ENCODE measurements at places on chromosomes 7 and 10.
A peak's percentile ranks its signal among the peaks of the same experiment; 100 is the strongest.

GRCh38 chr7:83161186-83161585 is 1.5 kb downstream of the PCLO start:
- H3K27ac ChIP-seq: no peak overlapping the region
- no peaks in the 10 kb centered on the region for H3K36me3 ChIP-seq
- peaks cover 17% of the 10 kb centered on the region for H3K4me1 ChIP-seq

- H3K4me1 ChIP-seq: no peaks in the 10 kb centered on the region
- DNase-seq: no peak
- no peak overlapping the region for H3K27ac ChIP-seq
- H3K36me3 ChIP-seq: no peaks in the 10 kb centered on the region
- H3K27me3 ChIP-seq: no peaks in the 10 kb centered on the region
These were observed 12.7 kb upstream of the RHBDD2 start for GRCh38 chr7:75866114-75866488.

- DNase-seq: no peak
- no peak overlapping the region for H3K27ac ChIP-seq
- no peaks in the 10 kb centered on the region for H3K36me3 ChIP-seq
These were observed 27.8 kb downstream of the CAV1 start for GRCh38 chr7:116552602-116553001.

DNA sequence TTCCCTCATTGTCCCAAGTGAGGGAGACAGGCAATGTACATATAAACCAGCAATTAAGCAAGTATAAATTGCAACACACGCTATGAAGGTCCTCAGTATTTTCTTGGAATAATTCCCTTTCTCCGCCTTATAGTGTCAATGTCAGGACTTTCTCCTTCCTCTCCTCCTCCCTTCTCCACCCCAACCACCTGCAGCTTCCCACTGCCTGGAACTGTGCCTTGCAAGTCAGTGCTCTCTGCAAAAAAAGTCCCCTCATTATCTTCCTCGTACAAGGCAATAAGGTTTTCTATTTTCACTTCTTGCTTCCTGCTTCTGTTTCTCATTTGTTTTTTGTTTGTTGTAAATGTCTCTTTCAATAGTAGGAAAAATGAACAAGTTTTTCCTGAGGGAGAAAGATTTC is 111.7 kb downstream of the GPR26 start:
- no peak for DNase-seq
- peaks cover 35% of the 10 kb centered on the region for H3K27me3 ChIP-seq
- peaks cover 28% of the 10 kb centered on the region for H3K4me1 ChIP-seq
- H3K4me3 ChIP-seq: no peak overlapping the region
- H3K27ac ChIP-seq: no peak overlapping the region

DNA sequence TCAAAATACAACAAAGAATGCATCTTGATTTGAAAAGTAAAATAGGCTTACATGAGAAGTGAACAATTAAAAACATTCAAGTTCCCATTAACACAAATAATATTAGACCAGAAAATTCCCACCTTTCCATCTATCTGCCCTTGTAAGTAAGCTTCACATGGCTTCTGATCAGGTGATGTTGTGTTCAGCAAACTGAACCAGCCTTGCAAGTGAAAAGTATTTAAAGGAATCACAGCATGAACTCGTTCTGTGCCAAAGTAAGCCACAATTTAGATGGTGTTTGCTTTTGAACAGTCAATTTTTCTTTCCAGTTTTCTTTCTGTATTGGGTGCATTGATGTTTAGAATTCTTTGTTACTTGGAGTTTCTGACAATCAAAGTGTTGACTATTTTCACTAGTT is 347.9 kb downstream of the TNS3 start:
- no peak for DNase-seq
- no peaks in the 10 kb centered on the region for H3K27me3 ChIP-seq
- no peak overlapping the region for H3K4me3 ChIP-seq
- H3K27ac ChIP-seq: no peak overlapping the region
- no peaks in the 10 kb centered on the region for H3K36me3 ChIP-seq
- H3K4me1 ChIP-seq: no peaks in the 10 kb centered on the region

DNA sequence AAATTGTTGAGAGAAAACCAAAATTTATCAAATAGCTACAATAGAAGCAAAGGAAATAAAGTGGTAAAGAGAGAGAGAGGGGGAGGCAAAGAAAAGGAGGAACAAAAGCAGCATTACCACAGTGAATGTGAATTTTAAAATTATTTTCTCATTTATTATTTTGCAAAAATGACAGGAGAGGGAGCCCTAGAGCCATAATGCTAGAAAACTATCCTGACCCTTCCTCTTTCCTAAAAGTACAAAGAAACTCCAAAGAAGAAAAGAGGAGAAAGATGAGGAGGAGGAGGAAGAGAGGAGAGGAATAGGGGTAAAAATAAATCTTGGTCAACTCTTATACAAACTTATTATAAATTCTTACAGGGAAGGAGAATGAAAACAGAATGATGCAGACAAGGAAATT is 921.5 kb downstream of the NRG3 start:
- no peak overlapping the region for H3K27ac ChIP-seq
- DNase-seq: no peak
- H3K4me1 ChIP-seq: peaks cover 5% of the 10 kb centered on the region
- H3K36me3 ChIP-seq: no peaks in the 10 kb centered on the region
- no peaks in the 10 kb centered on the region for H3K27me3 ChIP-seq
- H3K4me3 ChIP-seq: no peak overlapping the region

GRCh38 chr7:46864716-46865115 is 717.2 kb downstream of the TNS3 start:
- H3K36me3 ChIP-seq: no peaks in the 10 kb centered on the region
- no peak overlapping the region for H3K4me3 ChIP-seq
- no peaks in the 10 kb centered on the region for H3K27me3 ChIP-seq

DNA sequence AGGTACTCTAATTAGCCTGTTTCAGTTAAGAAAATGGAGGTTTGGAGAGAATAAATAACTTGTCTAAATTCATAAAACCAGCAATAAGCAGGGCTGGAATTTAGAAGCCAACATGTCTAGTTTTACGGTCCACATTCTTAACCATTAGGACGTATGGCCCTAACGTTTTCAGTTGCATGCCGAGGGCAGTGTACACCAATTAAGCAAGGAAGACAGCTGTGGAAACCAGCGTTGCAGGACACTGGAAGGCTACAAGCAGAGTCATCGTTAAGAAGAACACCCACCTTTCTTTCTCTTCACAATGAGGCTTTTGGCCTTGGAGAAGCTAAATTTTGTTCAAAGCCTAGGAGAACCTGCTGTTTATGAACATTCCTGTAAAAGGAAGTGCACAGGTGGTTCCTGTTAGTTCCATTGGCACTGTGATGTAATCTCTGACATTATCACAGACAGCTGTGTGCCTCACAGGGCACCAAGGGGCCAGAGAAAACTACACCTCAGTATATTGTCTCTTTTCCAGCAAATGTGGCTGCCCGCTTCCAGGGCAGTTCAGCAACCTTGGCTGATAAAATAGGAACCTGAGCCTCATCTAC is 21.0 kb downstream of the MPP7 start:
- no peaks in the 10 kb centered on the region for H3K36me3 ChIP-seq
- H3K4me3 ChIP-seq: no peak overlapping the region
- no peak overlapping the region for H3K27ac ChIP-seq
- H3K4me1 ChIP-seq: peaks cover 8% of the 10 kb centered on the region

- H3K36me3 ChIP-seq: peaks cover 10% of the 10 kb centered on the region
- no peak for DNase-seq
- no peak overlapping the region for H3K27ac ChIP-seq
- no peaks in the 10 kb centered on the region for H3K27me3 ChIP-seq
- H3K4me1 ChIP-seq: no peaks in the 10 kb centered on the region
- H3K4me3 ChIP-seq: no peak overlapping the region
These were observed 182.1 kb upstream of the CDC14C start for GRCh38 chr7:48742079-48742798.

DNA sequence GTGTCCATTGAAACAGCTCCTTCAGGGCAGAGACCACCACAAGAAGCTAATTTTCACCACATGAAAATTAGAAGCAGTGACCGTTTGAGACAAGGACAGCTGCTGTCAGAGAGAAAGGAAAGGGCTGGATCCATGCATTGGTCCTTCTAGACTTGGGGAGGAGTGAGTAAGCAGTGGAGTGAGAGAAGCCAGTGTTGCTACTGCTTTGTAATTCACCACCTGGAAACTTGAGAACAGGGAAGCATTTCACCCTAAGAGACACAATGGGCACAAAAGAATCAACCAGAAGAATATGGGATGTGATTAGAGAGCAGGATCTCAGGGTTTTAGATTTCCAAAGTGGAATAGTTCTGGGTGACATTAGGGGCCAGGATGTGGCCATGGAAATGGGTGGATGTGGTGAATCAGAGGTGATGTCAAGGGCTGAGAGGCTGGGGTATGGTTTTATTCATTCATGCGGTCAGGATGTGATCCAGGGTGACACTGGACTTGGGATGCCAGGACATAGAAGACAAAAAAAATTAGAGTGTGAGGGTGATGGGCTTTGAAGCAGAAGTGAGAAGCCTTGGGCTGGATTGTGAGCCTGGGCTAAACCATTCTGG is 61.6 kb downstream of the DENND11 start:
- H3K4me1 ChIP-seq: peaks cover 14% of the 10 kb centered on the region
- H3K27me3 ChIP-seq: no peaks in the 10 kb centered on the region
- peak overlapping the region; percentile 78 for H3K27ac ChIP-seq
- no peak overlapping the region for H3K4me3 ChIP-seq

DNA sequence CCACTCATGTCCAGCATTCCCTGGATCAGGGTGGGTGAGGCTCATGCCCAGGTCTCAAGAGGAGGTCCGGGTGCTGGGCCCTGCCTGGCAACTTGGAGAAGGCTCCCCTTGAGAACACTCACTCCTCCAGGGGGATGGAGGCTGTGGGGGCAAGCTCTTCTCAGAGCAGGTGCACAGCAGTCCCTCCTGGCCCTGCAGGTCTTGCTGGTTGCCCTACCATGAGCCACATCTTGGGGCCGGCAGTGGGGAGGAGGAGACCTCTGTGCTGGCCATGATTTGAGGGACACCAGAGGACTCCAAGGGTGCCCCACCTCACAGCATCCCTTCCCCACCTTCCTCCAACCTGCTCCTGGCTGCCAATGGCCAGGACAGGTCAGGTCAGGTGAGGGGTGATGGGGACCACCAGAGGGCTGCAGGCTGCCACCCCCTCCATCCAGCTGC is 87.4 kb upstream of the RET start:
- peak overlapping the region; percentile 87 for H3K27ac ChIP-seq
- H3K4me1 ChIP-seq: peaks cover 15% of the 10 kb centered on the region

- no peaks in the 10 kb centered on the region for H3K36me3 ChIP-seq
- no peak overlapping the region for H3K27ac ChIP-seq
- H3K27me3 ChIP-seq: no peaks in the 10 kb centered on the region
These were observed 236.1 kb downstream of the ELMO1 start for GRCh38 chr7:37212556-37212955.

- no peak for DNase-seq
- no peaks in the 10 kb centered on the region for H3K36me3 ChIP-seq
- H3K27me3 ChIP-seq: no peaks in the 10 kb centered on the region
- H3K4me1 ChIP-seq: no peaks in the 10 kb centered on the region
These were observed 21.6 kb upstream of the RNF148 start for GRCh38 chr7:122724366-122724765.

DNA sequence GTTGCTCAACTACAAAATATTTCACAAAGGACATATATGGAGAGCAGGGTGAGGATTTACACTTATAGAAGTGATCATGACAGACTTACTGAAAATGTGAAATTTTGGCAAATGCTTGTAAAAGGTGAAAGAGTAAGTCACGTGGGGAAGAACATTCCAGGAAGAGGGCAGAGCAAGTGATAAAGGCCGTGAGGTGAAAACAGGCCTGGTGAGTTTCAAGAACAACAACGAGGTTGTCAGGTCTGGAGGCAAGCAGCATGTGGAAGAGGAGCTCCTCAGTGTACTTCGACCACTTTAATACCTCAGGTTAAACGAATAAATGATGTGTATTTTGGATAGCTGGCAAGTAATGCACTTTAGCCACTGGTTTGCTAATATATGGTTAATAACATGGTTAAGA is 706.7 kb downstream of the PCDH15 start:
- H3K27ac ChIP-seq: no peak overlapping the region
- no peak overlapping the region for H3K4me3 ChIP-seq
- no peaks in the 10 kb centered on the region for H3K36me3 ChIP-seq
- H3K27me3 ChIP-seq: no peaks in the 10 kb centered on the region

GRCh38 chr10:95730233-95730632 is 25.7 kb upstream of the ENTPD1 start:
- no peaks in the 10 kb centered on the region for H3K27me3 ChIP-seq
- no peak for DNase-seq
- no peak overlapping the region for H3K4me3 ChIP-seq
- no peaks in the 10 kb centered on the region for H3K36me3 ChIP-seq
- H3K4me1 ChIP-seq: no peaks in the 10 kb centered on the region
- no peak overlapping the region for H3K27ac ChIP-seq

- H3K4me1 ChIP-seq: peaks cover 10% of the 10 kb centered on the region
- no peaks in the 10 kb centered on the region for H3K36me3 ChIP-seq
- H3K27ac ChIP-seq: no peak overlapping the region
- H3K4me3 ChIP-seq: no peak overlapping the region
These were observed 440.4 kb downstream of the PLXNA4 start for GRCh38 chr7:132135746-132136385.

- no peak overlapping the region for H3K27ac ChIP-seq
- H3K4me3 ChIP-seq: no peak overlapping the region
- DNase-seq: no peak
- H3K27me3 ChIP-seq: no peaks in the 10 kb centered on the region
- H3K36me3 ChIP-seq: no peaks in the 10 kb centered on the region
These were observed 78.4 kb upstream of the UNC5B start for GRCh38 chr10:71133710-71134686.

DNA sequence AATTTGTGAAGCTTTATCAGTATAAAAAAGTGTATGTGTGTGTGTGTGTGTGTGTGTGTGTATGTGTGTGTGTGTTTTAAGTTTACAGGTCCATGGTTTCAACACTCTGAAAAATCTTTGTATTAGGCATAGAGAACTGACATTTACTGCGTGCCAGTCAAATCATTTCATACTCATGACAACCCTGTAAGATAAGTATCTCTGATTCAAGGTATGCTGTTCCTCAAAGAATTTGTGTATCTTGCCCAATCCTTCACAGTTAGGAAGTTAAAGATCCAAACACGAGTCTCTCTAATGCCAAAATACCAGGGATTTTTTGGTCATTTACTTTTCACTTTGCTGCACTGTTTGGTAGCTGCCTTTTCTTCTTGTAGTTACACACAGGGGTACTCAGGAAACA is 1121.3 kb upstream of the AUTS2 start:
- no peak for DNase-seq
- no peaks in the 10 kb centered on the region for H3K4me1 ChIP-seq
- no peak overlapping the region for H3K27ac ChIP-seq
- peaks cover 10% of the 10 kb centered on the region for H3K27me3 ChIP-seq
- no peaks in the 10 kb centered on the region for H3K36me3 ChIP-seq

- no peak overlapping the region for H3K27ac ChIP-seq
- H3K4me1 ChIP-seq: no peaks in the 10 kb centered on the region
- no peaks in the 10 kb centered on the region for H3K36me3 ChIP-seq
- H3K27me3 ChIP-seq: no peaks in the 10 kb centered on the region
These were observed 22.2 kb downstream of the PLA2G12B start for GRCh38 chr10:72932259-72933015.

DNA sequence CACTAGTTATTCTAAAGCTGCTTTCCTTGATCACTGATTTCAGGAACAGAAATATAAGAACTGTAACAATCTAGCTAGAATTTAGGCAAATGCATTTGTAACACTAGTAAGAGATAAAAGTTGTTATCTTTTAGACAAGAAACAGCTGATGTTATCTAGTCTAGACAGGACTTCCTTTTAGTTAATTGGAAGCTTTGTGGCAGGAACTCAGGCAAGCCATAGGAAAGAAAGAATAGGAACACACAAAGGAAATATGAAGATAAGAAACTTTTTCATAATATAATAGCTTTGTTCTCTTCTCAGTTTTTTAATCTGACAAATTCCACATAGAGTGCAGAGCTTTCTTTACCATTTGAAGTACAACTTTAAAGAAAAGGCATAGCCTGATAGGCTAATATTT is 59.0 kb upstream of the AGR3 start:
- H3K36me3 ChIP-seq: peaks cover 7% of the 10 kb centered on the region
- no peak overlapping the region for H3K4me3 ChIP-seq
- H3K27me3 ChIP-seq: no peaks in the 10 kb centered on the region
- H3K4me1 ChIP-seq: peaks cover 6% of the 10 kb centered on the region

All from neural crest cell (in vitro differentiated cells).